ENCODE measurements at places on chromosomes 4 and X. TPM values are rescaled to one million over a fixed set of nuclear protein-coding genes. Genes with fewer than 3 reads are reported as not detected.

Gene PGRMC2
- 68.9 TPM for total RNA-seq

DNA sequence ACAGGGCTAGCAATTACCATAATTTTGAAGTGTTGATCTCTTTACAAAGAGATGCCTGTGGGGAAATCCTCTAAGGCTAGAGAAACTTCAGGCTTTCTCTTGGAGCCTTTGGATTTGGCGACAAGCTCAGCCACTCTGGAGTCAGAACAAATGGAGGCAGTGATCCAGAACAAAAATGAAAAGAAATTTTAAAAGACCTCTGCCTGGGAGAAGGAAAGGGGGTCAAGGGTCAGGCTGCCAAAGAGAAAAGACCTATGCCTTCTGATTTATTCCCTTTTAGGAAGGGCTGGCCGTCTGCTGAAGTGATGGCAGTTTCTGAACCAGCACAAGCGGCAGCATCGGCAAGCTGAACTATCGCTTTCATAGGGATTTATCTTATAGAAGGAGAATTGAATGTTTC lies 140.8 kb upstream of the SFRP2 start:
- H3K4me1 ChIP-seq: peaks cover under 1% of the 10 kb centered on the region
- H3K4me3 ChIP-seq: no peak overlapping the region
- no peak for DNase-seq
- no peaks in the 10 kb centered on the region for H3K27me3 ChIP-seq

Gene TKTL1
- total RNA-seq: not detected

Gene TLR6
- 2.0 TPM for total RNA-seq

DNA sequence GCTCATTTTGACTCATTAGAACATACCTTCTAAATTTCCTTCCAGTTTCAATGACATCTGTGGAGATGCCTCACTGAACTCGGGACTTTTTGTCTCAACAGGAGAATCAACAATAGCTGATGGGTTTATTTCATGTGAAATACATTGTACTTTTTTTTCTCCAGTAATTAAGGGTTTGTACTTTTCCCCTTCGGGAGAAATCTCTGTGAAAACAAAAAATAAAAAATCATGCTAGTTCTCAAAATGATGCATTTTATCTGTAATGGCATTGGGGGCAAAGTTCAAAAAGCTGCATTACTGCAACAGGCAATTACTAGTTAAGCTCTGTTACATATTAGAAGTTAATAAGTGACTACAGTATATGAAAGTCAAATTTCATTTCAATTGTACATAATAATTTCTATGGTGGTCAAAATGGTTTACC lies 167.3 kb upstream of the SH3RF1 start:
- H3K4me1 ChIP-seq: peaks cover 20% of the 10 kb centered on the region
- no peak overlapping the region for H3K27ac ChIP-seq
- no peak for DNase-seq
- H3K4me3 ChIP-seq: no peak overlapping the region
- H3K36me3 ChIP-seq: no peaks in the 10 kb centered on the region

Gene ADGRA3
- 117 TPM for total RNA-seq

Gene NSG1
- total RNA-seq: not detected

DNA sequence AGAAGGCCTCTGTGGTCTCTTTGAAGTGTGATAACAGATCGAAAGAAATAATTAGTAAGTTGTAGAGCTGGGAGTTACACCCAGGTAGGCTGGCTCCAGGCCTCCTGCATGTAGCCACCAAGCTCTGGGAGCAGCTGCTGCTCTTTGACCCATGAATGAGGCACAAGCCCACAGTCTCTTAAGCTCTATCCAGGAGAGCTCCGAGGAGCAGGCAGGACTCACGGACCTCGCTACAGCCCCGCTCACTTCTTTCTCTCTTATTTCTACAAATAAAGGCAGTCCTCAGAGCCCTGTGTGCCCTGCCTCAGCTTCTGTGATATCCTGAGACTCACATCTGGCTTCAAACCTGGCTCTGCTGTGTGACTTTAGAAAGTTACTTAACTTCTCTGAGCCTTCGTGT lies 86.9 kb downstream of the EVC start:
- no peak overlapping the region for H3K27ac ChIP-seq
- H3K27me3 ChIP-seq: no peaks in the 10 kb centered on the region
- H3K4me1 ChIP-seq: no peaks in the 10 kb centered on the region
- DNase-seq: no peak
- no peak overlapping the region for H3K4me3 ChIP-seq

- no peaks in the 10 kb centered on the region for H3K36me3 ChIP-seq
- no peak overlapping the region for H3K4me3 ChIP-seq
Observed at GRCh38 chr4:87356832-87357526, 34.0 kb downstream of the HSD17B11 start.

Gene TSPAN6
- total RNA-seq: 33.5 TPM

- H3K27ac ChIP-seq: no peak overlapping the region
- no peak overlapping the region for H3K4me3 ChIP-seq
- no peaks in the 10 kb centered on the region for H3K4me1 ChIP-seq
- no peaks in the 10 kb centered on the region for H3K27me3 ChIP-seq
- no peaks in the 10 kb centered on the region for H3K36me3 ChIP-seq
- no peak for DNase-seq
Observed at GRCh38 chrX:72373136-72373535, 67.4 kb upstream of the CITED1 start.

Gene ADH7
- not detected for total RNA-seq

DNA sequence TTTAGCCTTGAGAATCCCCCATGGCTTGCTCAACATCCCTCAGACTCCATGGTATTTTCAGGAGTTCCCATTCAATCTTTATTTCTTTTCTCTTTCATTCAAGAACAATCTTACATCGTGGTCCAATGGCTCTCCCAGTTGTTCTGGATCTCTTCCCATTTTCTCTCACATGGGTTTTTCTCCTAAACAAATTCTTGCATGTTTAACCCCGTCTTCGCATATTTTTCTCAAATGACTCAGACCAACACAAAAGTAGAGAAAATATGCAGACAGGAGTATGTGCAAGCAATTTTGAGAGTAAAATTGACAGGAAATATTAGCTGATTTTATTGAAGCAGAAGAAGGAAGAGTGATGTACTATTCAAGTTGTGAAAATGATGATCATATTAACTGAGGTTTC lies 396.4 kb upstream of the TRAM1L1 start:
- H3K27me3 ChIP-seq: no peaks in the 10 kb centered on the region
- no peak for DNase-seq
- H3K36me3 ChIP-seq: no peaks in the 10 kb centered on the region
- no peak overlapping the region for H3K4me3 ChIP-seq
- H3K27ac ChIP-seq: no peak overlapping the region
- no peaks in the 10 kb centered on the region for H3K4me1 ChIP-seq

DNA sequence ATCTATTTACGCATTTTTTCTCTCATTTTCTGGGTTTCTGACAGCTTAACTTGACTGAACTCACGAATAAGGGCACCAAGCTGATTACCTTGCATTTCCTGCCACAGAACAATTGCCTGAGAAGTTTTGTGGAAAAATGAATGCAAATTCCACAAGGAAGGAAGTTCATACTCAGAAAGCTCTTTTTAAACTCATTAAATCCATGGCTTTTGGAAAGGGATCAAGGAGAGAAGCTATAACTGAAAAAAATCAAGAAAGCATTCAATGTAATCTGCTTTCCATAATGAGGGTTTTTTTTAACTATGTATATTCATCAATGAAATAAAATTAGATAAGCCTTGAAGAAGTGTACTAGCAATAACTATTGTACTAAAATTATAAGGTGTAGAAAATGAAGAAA lies 252.5 kb downstream of the GPM6A start:
- H3K4me1 ChIP-seq: no peaks in the 10 kb centered on the region
- H3K36me3 ChIP-seq: no peaks in the 10 kb centered on the region
- H3K27ac ChIP-seq: no peak overlapping the region
- DNase-seq: no peak
- no peaks in the 10 kb centered on the region for H3K27me3 ChIP-seq
- no peak overlapping the region for H3K4me3 ChIP-seq

DNA sequence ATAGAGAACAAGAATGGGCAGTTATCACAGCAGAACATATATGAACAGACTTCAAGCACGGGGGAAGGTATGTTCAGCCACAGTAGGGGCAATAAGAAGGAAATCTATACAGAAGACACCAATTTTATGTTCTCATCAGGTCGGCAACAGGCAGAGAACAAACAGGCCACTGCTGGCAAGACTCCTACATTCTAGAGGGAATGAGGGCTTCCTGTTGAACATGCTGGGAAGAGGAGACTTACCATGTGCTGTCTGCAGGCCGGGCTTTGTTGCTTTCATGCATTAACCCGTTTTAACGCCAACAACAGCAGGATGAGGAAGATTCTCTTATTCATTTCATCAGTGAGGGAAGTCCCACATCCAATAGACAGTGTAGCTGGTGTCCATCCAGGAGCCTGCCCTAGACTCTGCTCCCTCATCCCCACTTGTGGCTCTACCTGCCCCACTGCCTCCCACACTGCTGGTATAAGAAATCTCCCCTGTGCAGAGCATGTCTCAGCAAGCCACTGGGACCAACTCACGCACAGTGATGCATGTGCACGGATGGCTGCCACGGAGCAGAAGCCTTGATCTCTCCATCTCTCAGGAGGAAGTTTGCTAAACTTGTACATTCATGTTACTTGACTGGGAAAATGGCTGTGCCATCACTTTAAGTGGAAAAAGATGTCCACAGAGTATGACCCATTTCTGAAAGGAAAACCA lies 84.5 kb downstream of the ACOX3 start:
- peak; percentile 54 for DNase-seq
- no peak overlapping the region for H3K27ac ChIP-seq
- no peaks in the 10 kb centered on the region for H3K27me3 ChIP-seq
- no peaks in the 10 kb centered on the region for H3K36me3 ChIP-seq

DNA sequence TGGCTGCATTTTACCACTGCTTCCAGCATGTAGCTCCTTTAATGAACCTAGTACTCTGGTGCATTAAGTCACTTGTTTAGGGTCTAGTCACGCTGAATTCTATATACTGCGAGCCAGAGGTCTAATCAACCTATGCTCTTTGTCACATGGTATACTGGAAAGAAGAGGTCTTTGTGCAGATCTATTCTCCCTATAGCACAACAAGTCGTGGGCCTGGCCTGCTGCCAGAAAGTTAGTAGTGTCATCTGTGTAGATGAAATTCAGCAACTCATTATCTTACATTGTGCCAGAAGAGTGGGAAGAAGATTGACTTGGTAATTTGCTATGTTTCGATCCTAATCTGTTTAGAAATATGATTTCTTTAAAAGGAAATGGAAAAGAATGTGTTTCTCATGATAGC lies 80.8 kb downstream of the AWAT2 start:
- H3K36me3 ChIP-seq: no peaks in the 10 kb centered on the region
- no peak overlapping the region for H3K27ac ChIP-seq
- no peaks in the 10 kb centered on the region for H3K4me1 ChIP-seq

DNA sequence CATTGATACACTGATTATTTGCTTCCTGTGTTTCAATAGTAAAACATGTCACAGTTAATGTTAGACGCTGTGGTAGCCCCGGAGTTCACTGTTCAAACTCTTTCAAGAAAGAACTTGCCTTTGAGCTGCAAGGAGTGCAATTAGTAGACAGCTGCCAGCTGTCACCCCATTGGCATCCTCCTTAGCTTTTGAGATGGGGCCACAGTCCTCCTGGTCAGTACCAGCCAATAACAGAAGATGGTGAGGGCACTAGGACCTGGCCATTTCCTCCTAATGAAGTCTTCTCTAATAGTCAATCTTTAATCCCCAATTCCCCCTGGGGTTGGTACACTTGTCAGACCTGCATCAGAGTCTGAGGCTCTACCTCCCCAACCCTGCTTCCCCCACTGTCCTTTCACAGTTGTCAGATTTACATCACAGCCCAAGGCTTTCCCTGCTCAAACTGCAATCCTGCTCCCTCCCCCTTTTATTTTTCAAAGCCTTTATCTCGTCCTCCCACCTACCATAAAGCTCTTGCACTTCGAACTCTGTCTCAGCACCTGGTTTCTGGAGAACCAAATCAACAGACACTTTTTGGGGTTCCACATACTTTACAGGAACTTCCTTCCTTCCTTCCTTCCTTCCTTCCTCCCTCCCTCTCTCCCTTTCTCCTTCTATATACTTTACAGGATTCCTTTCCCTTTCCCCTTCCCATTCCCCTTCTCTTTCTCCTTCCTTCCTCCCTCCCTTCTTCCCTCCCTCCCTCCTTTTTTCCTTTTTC lies 182.0 kb downstream of the RASL11B start:
- DNase-seq: no peak
- no peaks in the 10 kb centered on the region for H3K4me1 ChIP-seq
- H3K36me3 ChIP-seq: no peaks in the 10 kb centered on the region
- no peak overlapping the region for H3K4me3 ChIP-seq
- no peaks in the 10 kb centered on the region for H3K27me3 ChIP-seq

- no peak for DNase-seq
- H3K36me3 ChIP-seq: no peaks in the 10 kb centered on the region
- H3K4me3 ChIP-seq: no peak overlapping the region
- H3K27me3 ChIP-seq: no peaks in the 10 kb centered on the region
Observed at GRCh38 chrX:155115174-155115819, 44.0 kb downstream of the BRCC3 start.

Gene GAB1
- total RNA-seq: 28.9 TPM

DNA sequence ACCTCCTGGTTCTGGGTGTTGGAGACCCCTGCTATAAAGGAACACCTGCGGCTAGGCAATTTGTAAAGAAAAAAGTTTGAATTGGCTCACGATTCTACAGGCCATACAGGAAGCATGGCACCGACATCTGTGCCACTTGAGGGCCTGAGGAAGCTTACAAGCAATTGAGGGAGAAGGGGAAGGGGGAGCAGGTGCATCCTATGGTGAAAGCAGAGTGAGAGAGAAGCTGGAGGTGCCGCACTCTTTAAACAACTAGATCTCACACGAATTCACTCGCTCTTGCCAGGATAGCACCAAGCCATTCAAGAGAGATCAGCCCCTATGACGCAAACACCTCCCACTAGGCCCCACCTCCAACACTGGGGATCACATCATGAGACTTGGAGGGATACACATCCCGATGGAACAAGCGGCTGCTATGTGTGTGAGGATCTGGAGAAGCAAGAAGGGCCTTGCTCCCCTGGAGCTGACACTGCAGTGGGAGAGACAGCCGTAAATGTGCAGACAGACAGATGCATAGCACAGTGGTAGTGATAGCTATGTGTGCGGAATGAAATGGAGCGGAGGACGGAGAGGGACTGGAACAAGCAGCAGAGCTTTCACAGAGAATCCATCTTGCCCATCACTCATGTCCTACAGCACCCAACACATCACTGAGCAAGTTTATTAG lies 60.7 kb upstream of the HELT start:
- no peak overlapping the region for H3K27ac ChIP-seq
- no peak overlapping the region for H3K4me3 ChIP-seq
- no peaks in the 10 kb centered on the region for H3K36me3 ChIP-seq
- no peaks in the 10 kb centered on the region for H3K27me3 ChIP-seq
- no peaks in the 10 kb centered on the region for H3K4me1 ChIP-seq
- DNase-seq: no peak

GRCh38 chrX:149453030-149453429 lies 52.1 kb downstream of the IDS start:
- no peak for DNase-seq
- H3K36me3 ChIP-seq: no peaks in the 10 kb centered on the region
- no peak overlapping the region for H3K4me3 ChIP-seq
- no peaks in the 10 kb centered on the region for H3K4me1 ChIP-seq
- H3K27me3 ChIP-seq: no peaks in the 10 kb centered on the region
